ENCODE measurements at places on chromosomes 12 and 14.
A peak's percentile ranks its signal among the peaks of the same experiment; 100 is the strongest.

- no peak for DNase-seq
Observed at GRCh38 chr12:18549598-18549997, 188.2 kb downstream of the PLCZ1 start.

DNA sequence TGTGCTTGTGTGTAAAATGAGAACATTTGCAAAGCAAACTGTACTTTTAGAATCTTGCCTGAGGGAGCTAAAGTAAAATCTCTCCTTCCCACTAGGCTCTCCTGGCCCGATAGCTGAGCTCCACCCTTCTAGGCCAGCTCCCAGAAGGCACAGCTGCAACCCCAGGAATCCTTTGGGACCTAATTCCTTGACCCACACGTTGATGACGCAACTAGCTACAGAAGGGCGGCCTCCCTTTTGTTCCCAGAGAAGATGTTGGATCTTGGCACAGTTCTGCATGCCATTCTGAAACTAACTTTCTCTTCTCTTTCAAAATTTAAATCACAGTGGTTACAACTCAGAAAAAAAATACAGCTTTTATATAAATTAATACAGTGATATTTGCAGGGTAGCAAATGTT lies 268.1 kb downstream of the EGLN3 start:
- peak; percentile 95 for DNase-seq

GRCh38 chr14:79809849-79810612 lies 401.3 kb downstream of the DIO2 start:
- no peak for DNase-seq

DNA sequence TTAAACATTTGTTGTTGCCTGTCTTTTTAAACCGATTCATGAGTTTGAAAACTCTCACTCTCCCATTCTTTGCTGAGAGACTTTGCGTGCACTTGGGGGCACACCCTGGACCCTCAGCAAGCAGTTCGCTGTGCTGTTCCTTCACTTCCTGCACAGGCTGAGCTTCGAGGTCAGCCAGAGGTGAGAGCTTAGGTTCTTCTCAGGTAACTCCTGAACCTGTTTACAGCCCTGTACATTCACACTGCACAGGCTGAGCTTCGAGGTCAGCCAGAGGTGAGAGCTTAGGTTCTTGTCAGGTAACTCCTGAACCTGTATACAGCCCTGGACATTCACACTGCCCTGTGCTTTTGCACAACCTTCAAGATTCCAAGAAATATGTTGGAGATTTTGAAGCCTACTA lies 9.8 kb upstream of the CLECL1 start:
- no peak for DNase-seq

DNA sequence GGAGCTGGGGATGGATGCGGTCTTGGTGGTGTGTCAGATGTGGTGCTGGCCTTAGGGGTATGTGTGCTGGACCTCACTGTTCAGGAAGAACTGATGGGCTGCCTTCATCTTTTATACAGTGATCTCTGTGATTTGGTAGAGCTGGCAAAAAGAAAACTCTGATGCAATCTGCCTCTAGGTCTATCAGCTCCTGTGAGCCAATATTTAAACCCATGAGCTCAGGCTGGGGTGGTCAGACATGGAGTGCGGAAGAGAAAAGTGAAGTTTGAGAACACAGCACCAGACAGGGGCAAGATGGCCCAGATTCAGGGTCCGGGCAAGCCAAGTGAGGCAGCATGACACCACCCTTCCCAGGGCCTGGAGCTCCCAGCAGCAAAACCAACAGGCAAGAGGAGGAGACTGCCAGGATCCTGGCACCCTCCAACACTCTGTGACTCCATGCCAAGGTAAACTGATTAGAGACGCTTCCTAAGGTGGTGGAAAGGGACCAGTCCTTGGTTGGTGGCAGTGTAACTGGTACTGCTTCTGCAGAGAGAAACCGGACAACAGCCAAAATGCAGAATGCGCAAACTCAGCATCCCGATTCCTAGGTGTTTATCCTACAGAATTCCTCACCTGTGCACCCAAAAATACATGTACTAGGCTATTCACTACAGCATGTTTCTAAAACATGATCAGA lies 82.3 kb downstream of the CHGA start:
- no peak for DNase-seq

DNA sequence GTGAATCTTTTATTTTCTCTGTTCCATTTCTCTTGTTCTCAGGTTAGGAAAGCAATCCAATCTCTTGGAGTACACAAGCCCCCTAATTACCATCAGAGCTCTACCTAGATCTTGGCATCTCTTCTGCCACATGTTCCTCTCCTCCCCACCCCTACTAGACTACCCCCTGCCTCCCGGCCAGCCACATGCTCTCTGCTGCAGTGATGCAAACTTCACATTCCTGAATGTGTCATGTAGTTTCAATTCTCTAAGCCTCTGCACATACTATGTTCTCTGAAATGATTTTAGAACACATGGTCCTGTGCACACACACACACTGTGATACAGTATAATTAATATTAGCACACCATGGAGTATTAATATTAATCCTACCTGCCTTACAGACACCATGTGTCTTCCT lies 104.6 kb downstream of the EFCAB11 start:
- peak; percentile 65 for DNase-seq

DNA sequence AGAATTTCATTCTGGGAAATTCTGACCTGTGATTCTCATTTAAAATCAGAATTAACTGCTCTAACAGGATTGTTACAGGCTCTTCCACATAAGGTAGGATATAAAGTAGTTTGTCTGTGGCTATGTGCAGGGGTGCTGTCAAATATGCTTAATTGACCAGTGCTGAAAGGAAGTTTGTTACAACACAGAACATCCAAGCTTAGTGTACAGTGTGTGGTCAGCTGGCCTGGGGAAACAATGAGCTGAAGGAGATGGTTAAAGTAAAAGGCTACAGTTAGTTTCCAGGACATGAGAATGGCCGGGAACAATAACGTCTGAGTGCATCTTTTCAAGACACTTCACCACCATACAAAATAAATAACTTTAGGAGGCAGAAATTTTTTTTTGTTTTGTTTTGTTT lies 68.0 kb downstream of the PKP2 start:
- no peak for DNase-seq

GRCh38 chr14:35573911-35574310 lies 39.9 kb downstream of the INSM2 start:
- no peak for DNase-seq

DNA sequence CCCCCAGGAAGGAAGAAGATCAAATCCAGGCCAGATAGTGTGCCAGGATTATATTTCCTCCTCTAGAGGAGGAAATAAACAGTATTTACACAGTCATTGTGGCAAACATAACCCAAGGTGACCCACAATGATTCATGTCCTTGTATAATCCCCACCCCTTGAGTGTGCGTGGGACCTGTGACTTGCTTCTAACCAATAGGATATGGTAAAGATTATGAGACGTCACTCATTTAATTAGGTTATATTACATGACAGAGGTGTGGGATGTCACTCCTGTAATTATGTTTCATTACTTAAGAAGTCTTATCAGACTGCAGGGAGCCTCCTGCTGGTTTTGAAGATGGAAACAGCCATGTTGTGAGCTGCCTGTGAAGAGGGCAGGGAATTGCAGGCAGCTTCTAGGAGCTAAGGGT lies 12.2 kb upstream of the CATSPERB start:
- DNase-seq: no peak

GRCh38 chr14:101844219-101844618 lies 82.7 kb downstream of the PPP2R5C start:
- DNase-seq: no peak

- DNase-seq: no peak
Observed at GRCh38 chr12:44804068-44804467, 72.0 kb downstream of the NELL2 start.

GRCh38 chr12:75961878-75962277 lies 69.7 kb downstream of the PHLDA1 start:
- no peak for DNase-seq

- no peak for DNase-seq
Observed at GRCh38 chr12:57460841-57461275, 1.3 kb downstream of the GLI1 start.

GRCh38 chr14:98957211-98958047 lies 314.6 kb downstream of the BCL11B start:
- peak; percentile 92 for DNase-seq

DNA sequence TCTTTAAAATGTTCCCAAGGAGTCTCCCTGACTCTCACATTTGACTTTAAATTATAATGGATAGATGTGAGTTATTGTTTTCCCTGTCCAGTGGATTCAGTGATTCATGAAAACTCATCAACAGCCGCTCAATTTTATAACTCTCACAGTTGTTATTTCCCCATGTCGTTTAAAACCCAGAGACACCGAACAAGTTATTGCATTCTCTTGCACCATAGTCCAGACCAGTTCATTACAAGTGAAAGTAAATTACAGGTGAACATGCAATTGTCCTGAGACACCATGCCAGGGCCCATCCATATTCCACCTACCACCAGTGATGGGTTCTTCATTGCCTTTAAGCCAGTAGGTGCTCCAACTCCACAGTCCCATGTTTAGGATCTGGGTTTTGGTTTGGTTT lies 85.7 kb upstream of the CMKLR1 start:
- no peak for DNase-seq

- DNase-seq: peak; percentile 41
Observed at GRCh38 chr12:65741656-65742017, 82.6 kb upstream of the HMGA2 start.

DNA sequence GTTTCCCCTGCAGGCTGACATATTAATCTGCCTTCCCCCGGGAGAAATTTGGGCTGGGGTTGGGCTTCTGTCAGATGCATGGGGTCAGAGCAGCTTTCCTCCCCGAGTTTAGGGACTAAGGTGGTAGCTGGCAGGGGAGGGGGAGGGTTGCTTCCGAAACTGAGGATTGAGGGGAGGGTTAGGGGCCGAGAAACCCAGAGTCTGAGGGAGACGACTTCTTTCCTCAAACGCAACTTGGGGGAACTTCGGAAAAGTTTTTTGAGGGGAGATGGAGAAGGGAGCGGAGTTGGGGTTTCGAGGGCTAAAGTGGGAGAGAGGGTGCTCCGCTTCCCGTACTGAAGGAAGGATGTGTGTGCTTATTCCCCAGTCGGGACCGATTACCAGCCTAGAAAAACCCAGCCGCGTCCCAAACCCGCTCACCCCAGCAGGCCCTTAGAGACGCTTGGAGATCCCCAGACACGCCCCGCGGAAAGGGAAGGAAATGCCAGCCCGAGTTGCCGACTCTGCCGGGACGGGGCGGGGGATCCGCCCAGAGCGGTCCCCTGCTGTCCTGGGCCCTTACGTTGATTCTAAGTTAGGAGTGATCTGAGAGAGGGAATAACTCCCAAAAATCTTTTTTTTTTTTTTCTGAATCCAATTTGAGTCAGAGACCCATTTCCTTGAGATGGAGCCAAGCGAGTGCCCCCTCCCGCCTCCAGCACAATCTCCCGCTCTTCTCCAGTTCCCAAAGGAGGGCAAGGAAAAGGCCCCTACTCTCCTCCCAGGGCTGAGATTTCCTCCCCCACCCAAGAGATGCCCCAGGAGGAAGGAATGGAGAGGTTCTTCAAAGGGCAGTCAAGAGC lies 61.9 kb downstream of the SMUG1 start:
- peak; percentile 53 for DNase-seq

DNA sequence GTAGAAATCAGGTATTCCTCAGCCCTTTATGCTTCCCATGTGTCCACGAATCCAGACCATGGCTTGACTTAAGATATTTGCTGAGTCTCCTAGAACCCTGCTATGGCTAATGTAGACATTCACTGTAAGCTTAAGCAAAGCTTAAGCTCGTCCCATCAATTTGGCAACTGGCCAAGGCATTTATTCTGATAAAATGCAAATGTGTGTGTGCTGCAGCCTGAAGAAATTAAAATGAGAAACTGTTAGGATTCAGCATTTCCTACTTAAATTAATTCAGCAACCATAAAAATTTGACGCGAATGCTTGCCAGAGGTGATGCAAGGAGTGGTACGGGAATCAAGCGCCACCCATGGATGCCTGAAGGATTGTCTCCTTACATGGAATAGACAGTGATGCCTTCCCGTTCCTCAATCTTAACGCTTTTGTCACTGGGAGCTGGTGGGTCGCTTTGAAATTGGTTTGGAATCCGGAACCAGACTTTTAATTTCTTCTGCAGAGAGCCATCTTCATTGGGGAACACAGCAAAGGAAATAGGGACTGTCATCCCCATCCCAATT lies 13.2 kb downstream of the HEBP1 start:
- DNase-seq: no peak

DNA sequence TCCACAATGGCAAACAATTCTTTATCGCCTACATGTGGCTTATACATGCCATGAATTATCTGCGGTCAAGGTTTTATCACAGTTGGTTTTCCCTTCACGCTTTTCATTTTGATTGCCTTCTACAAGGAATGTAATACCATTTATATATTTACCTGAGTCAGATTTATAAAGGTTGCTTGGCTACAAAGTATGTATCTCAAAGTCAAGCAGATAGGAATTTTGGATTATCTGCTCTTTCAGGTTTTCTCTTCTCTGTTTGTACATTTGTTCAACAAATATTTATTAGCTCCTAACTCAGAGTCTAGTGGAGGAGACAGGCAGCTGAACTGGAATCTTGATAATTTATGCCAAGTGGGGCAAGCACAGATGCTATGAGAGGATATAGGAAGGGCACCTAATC lies 28.5 kb upstream of the CISTR start:
- DNase-seq: no peak

- DNase-seq: no peak
Observed at GRCh38 chr12:57989838-57990237, 48.5 kb downstream of the ATP23 start.

- DNase-seq: no peak
Observed at GRCh38 chr14:50717811-50718210, 49.7 kb upstream of the SAV1 start.

DNA sequence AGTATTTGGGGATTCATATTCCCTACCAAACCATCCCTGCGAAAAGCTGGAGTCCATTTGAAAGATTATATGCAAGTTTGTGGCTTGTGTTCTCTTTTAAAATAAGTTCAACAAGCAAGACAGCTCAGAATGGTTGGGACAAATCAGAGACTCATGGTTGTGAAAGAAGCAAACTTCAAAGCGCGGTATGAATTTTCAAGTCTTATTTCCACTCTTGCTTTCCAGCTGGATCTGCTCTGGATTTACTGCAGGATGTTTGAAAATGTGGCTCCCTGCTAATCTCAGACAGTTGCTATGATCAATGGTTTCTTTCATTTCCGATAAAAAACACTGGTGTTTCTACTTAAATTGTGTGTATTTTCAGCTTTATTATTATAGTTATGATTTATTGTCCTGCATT lies 477.5 kb downstream of the RAD51B start:
- DNase-seq: peak; percentile 69

Measured in AG10803 (cell line).